ENCODE measurements at places on chromosomes 3 and 15. TPM values are rescaled to one million over a fixed set of nuclear protein-coding genes. Genes with fewer than 3 reads are reported as not detected.
A peak's percentile ranks its signal among the peaks of the same experiment; 100 is the strongest.

The MTHFS gene
- total RNA-seq, result 40.9 TPM

The LIPH gene
- not detected for total RNA-seq

The LSAMP gene
- not detected for total RNA-seq

The P2RY12 gene
- not detected for total RNA-seq

The FGF7 gene
- not detected for total RNA-seq

The XYLB gene
- total RNA-seq, result 2.3 TPM

The LIPC gene
- 0.98 TPM for total RNA-seq

The RASGRP1 gene
- total RNA-seq, result 102 TPM

The CAMK2N2 gene
- 0.18 TPM for total RNA-seq

DNA sequence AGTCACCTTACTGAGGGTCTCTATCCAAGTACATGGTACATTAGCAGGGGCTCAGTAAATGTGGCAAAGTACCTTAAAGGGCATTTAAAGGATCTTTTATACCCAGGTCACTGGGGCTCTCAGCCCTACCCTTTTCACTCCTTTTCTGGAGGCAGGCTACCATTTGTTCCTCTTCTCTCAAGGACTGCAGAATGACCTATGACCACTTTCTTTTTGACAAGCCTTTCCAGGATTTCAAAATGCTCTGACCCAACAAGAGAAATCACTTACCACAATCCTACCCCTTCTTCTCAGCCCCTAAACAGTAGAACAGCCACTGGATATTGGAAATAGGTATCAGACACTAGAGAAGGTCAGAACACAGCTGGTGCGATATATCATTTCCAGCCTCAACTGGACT is 221.8 kb upstream of the TPRG1 start:
- DNase-seq, result no peak

DNA sequence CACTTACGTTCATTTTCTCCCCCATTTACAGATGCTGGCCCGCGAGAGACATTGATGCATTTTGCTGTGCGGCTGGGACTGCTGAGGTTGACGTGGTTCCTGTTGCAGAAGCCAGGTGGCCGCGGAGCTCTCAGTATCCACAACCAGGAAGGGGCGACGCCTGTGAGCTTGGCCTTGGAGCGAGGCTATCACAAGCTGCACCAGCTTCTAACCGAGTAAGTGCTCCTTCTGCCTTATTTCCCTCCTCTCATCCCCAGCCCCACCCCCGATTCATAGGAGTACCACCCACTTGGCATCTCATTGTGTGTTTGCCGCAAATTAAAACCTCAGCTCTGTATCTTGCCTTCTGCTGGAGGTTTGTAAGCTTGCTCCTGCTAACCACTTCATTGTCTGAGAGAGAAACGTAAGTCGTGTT is 163.3 kb downstream of the AKAP13 start:
- DNase-seq, result peak; percentile 15

DNA sequence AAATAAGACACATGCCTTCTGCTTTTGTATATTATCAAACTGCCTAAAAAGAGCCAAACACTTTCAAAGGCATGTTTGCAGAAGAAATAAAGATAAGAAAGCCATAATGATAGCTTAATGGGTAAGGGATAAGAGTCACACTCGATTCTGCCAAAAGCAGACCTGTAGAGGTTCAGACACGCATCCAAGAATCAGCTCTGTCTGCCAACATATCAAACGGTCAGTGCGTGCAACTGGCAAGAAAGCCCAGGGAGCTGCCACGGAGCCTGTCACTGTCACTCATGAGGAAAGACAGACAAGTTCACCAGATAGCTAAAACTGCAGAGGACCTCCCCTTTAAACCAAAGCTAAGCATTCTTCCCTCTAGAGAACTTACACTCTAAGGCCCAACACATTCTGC is 23.2 kb downstream of the DCP1A start:
- no peak for DNase-seq

DNA sequence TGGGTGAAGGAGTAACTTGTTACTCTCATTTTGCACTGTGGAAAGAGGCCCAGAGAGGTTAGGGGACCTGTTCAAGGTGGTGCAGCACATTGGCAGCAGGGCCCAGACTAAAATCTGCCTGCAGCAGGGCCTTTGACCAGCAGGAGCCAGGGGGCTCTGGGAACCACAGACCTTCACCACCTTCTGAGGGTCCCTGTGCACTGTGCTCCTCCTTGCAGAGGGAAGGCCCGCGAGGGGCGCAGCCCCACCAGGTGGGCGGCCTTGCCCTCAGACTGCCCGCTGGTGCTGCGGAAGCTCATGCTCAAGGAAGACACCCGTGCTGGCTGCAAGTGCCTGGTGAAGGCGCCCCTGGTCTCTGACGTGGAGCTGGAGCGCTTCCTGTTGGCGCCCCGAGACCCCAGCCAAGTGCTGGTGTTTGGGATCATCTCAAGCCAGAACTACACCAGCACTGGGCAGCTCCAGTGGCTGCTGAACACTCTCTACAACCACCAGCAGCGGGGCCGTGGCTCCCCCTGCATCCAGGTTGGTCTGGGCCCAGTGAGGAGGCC is 61.5 kb upstream of the FGD5 start:
- no peak for DNase-seq

- peak; percentile 61 for DNase-seq
Observed at GRCh38 chr3:138347960-138348753, at the start of gene MRAS. Gene MRAS, plus strand, starts transcription at chr3:138348579. Its CDS starts 24,305 bp downstream, at chr3:138372884.

- no peak for DNase-seq
Observed at GRCh38 chr15:27027229-27027628, 56.2 kb downstream of the GABRG3 start.

DNA sequence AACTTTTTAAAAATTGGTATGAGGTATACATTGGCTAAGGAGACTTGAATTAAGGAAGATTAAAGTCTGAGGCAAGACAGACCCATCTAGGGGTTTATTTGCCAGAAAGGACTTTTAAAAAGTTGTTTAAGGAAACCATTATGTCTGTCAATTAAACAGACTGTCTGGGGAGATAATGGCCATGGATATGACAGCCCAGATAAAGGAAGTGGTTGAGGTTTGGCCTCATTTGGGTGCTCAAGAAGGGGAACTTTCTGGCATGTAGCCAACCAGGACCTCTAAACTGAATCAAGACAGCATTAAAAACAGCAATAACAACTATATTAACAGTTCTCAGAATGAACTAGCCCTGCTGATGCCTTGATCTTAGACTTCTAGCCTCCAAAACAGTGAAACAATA is 9.9 kb upstream of the CD200R1L start:
- no peak for DNase-seq

DNA sequence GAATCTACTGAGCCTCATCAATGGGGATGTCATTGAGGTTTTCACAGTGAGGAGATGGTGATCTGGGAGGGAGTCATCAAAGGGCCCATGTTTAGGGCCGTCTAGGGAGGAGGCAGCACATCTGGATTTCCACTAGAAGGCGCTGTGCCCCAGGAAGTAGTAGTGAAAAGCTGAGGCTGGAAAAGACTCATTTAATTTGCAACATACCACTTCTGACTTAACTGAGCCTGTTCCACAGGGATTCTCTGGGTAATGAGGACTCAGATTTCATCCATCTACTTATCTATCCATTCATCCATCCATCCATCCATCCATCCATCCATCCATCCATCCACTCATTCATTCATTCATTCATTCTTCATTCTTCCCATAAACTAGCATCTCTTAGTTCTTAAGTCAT is 17.4 kb upstream of the SHF start:
- peak; percentile 70 for DNase-seq

GRCh38 chr15:69599271-69599670 is 146.7 kb downstream of the RPLP1 start:
- DNase-seq, result no peak

DNA sequence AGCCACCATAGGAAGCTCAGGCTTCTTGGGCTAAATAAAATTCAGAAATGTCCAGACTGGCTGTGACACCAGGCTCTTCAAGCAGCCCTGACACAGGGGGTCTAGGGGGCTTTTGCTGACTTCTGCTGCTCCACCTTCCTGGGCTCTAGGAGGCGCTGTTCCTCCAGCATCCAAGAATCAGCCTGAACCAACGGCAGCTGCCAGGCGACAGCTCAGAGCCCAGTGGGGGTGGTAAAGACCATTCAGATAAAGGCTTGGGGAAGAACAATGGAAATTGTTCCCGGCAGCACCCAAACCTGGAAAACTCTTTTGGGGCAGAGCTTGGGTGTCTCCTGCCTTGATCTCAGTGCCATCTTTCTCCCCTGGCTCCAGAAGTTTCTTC is 21.6 kb upstream of the PSTPIP1 start:
- peak; percentile 75 for DNase-seq

- no peak for DNase-seq
Observed at GRCh38 chr15:90184119-90184785, 16.9 kb upstream of the SEMA4B start.

GRCh38 chr3:9687514-9687913 is 16.1 kb upstream of the CPNE9 start:
- no peak for DNase-seq

DNA sequence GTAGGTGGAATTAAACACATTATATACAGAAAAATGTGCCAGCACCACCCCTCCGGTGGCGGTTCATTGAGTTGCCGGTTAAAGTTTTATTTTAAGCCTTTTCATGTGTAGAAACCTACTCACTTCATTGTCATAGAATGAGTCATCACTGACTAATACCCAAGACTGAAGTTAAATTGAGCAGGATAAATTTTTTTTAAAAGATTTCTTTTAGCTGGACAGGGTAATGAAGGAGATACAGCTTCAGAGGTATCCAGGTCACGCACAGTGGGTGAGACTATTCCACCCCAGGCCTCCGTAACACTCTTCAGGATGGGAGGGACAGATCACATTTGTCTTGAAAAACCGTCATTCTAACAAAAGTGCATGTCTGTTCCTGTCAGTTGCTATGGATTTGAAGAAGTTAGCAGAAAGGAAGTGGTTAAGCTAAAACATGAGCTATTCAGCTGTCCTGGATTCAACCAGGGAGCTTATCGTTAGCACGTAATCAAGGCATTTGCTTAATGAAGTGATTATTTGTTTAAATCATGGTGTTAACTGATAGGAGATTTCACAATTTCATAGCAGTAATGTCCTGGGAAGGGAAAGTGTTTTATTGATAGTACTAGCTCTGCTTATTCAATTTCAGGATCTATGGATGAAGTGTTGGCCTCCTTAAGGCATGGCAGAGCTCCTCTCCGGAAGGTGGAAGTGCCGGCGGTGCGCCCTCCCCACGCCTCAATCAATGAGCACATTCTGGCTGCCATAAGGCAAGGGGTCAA is 23.4 kb downstream of the WHAMM start:
- DNase-seq, result peak; percentile 35

DNA sequence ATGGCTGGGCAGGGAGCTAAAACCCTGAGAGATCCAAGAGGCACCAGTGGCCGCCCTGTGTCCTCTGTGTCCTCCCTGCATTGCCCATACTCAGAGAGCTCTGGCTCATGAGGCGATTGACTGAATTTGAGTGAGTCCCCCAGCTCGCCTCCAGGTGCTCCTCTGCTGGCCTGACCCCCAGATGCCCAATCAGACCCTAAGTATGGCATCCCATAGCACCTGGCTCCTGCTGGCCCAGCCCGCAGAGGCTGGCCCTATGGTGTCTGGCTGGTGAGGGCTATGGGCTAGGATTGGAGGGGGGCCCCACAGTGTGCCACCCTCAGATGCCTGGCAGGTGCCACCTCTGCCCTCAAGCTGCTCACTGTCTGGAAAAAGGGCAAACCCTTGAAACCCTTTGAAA is 1.6 kb upstream of the TKT start:
- no peak for DNase-seq

DNA sequence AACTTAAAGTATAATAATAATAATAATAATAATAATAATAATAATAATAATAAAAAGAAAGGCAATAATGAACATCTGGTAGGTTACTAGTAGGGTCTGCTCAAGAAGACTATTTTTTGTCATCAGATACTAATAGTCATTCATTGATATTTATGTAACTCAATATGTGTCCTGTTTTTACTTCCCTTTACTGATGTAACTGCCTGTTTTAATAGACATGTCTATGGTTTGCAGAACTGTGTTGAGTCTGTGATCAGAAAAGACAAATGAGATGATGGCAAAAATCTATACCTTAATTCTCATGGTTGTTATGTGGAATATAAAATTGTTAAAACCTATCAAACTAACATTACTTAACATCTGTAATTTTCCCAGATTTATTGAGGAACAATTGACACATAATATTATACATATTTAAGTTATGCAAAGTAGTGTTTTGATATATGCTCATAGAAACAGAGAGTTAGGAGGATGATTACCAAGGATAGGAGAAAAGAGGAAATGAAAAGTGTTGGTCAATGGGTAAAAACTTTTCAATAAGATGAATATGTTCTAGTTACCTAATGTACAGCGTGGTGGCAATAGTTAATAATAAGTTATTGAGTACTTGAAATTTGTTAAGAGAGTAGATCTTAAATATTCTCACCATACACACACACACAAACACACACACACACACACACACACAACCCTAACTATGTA is 699.4 kb downstream of the ZPLD1 start:
- DNase-seq, result no peak

GRCh38 chr3:45440131-45440530 is 51.8 kb downstream of the LARS2 start:
- DNase-seq, result no peak

GRCh38 chr3:66399529-66400232 is 101.1 kb downstream of the LRIG1 start:
- no peak for DNase-seq

DNA sequence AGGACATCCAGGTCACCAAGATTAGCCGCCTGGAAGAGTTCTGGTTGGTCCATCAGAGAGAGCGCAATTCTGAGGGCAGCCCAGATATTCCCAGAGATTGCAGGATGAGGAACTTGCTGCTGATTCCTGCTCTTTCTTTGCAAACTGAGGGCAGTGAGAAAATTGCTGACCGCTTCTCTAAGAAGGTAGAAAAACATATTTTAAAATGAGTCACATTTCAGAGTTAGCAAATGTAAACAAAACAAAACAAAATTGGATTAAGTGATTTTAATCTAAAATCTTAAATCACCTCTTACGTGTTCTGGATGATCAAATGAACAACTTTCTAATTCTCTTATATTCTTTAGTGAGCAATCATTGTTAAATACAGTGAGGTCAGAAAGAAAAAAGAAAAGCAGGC is 149.0 kb downstream of the USP13 start:
- no peak for DNase-seq

All from activated naive CD4-positive, alpha-beta T cell treated with anti-CD3 and anti-CD28 coated beads, Interleukin-2, amount 50 U/mL, for 72 hours (primary cell).